ENCODE measurements at places on chromosomes 2 and 18.

DNA sequence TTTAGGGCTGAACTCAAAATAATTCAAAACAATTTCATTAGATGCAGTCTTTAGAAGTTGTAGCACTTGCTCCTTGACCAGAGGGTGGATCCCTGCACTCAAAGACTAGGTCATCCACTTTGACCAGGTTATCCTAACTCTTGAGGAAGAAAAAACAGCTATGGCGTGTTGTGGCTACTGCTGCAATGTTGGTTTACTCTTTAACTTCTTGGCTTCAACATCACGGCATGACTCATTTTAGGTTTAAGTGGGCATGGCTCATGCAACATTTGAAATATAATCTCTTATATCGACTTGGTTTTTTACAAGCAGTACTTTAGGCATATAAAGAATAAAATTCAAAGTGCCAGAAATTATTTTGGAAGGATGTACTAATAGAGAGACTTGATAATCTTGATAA is 35.4 kb downstream of the ANKRD29 start:
- no peak for DNase-seq

- no peak for DNase-seq
Observed at GRCh38 chr2:232250246-232251175, 128.0 kb upstream of the ALPP start.

- no peak for DNase-seq
Observed at GRCh38 chr2:135975702-135976101, 9.7 kb downstream of the DARS1 start.

DNA sequence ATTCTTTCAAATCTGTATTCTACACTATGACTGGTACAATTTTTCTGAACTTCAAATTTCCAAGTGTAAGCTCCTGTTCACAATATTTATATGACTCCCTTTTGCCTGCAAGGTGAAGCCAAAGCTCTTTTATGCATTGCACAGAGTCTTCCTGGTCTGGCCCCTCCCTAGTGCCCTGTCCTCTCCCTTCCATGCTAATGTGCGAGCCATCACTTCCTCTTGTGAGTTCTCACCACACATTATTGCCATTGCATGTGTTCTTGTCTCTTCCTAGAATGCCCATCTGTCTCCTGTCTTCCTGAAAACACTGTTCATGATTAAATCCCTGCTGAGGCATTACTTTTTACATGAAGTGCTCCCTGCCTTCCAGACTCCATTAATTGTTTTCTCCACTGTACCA is 169.9 kb downstream of the MC4R start:
- no peak for DNase-seq

- no peak for DNase-seq
Observed at GRCh38 chr18:58359218-58359617, 269.7 kb downstream of the ALPK2 start.

Measured in GOT3 (cell line).